ENCODE measurements at places on chromosomes 12 and 14.

DNA sequence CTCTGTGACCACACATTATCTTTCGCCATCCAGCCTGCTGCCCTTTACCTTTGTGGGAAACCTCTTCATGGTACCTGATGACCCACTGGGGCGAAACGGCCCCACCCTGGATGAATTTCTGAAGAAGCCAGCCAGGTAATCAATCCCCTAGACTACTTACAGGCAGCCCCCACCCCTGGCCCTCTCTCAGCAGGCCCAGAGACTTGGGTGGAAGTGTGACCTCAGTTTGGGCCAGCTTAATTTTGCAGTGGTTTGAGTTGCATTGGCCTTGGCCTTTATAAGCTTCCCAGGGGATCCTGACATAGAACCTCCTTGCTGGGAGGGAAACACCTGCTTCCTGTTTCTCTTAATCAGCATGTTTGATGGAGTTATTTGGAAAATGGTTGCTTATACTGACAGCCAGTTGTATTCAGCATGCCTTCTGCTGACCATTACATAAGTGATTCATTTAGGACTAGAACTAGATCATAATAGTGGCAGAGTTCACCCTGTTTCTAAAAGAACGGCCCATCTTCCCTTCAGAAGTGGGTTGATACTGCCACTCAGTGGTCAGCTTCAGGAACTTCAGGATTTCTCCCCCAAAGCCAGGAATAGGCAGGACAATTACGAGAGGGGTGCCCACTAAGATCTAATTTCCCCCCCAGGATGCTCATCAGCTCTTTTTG lies 6.1 kb downstream of the SDR39U1 start:
- peak; percentile 77 for DNase-seq

DNA sequence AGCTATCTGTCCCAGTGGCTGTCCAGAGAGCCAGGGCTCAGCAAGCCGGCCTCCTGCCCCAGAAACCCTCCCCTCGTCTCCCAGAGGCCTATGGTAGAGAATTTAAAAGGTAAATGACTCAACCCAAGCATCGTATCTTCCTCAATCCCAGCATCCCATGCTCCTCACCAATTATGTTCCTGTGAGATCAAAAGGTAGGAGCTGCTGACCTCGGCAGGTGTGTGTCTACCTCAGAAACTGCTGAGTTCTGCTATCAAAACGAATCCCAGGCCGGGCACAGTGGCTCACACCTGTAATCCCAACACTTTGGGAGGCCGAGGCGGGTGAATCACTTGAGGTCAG lies 49.3 kb downstream of the FOXN3 start:
- DNase-seq, result no peak

DNA sequence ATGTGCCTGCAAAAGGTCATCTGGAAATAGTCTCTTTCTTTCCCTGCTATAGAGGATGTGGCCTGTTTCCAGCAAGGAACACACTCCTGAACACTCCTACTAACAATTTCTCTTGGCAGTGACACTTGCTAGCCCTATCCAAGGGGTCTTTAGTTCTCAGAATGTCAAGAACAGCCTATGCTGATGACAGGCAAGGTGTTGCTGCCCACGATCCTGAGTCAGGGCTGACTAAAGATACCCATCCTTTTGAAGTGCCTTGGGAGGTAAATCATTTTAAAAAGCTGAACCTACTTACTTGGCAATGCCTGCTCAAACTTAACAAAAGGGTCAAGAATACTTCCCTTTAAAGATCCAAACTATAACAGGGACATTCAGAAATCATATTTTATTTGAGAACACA lies 1146.4 kb downstream of the VRK1 start:
- no peak for DNase-seq

DNA sequence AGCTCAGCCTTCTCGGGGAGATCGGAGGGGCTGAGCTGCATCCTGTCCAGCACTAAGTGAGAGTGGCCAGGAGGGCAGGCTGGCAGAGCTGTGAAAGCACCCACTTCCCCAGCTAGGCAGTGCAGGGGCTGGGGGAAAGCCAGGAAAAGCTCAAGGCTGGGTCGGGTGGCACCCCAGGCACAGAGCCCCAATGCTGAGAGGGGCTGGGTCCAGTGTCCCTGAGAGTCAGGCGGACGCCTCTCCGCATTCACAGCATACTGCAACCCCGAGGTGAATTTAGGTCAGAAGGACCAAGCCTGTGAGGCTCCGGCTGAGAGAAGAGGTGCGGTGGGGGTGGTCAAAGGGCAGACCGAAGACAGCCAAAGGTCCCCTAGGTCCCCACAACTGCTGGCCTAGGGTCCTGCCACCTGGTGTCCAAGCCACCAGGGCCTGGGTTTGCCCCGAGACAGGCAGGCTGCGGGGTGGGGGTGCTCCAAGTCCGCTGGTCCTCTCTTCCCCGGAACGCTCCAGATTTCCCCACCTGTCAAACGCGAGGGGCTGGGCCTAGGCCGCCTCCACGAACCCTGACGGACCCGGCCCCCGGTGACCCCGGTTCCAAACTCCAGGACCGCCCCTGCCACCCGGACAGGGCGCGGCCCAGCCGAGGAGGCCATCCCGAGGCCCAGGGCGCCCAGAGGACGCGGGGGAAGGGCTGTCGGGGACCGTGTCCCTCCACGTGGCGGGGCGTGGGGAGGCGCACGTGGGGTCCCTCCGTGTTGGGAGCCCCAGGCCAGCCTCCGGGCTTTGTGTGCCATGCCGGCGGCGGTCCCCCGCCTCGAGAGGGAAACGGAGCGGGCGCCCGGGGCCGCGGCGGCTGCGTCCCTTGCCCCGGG lies 527 bp downstream of the CAMKK2 start:
- DNase-seq, result peak; percentile 59

DNA sequence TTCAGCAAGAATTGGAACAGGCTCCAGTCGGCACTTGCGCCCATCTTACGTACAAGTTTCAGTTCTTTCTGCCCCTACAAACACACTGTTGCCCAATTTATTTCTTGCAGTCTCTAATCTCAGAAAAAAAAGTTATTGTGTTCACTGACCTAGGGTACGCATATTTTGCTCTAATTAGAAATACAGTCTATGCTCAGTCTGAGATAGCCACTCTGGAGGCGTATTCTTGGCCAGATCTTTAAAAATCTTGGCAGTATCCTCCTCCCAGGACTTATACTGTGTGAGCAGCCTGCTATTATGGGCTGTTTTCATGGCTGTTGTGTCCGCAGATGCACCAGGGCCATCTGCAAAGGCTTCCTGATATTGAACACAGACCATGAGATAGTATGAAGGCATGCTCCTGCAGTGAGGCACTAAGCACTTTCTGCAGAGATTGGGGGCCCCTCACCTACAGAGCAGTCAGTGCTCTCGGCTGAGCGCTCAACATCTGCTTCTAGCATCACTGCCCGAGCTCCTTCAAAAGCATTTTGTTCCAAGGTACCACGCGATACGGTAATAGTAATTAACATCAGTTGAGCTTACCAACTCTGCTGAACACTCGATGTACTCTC lies 57.9 kb downstream of the PPM1H start:
- no peak for DNase-seq

DNA sequence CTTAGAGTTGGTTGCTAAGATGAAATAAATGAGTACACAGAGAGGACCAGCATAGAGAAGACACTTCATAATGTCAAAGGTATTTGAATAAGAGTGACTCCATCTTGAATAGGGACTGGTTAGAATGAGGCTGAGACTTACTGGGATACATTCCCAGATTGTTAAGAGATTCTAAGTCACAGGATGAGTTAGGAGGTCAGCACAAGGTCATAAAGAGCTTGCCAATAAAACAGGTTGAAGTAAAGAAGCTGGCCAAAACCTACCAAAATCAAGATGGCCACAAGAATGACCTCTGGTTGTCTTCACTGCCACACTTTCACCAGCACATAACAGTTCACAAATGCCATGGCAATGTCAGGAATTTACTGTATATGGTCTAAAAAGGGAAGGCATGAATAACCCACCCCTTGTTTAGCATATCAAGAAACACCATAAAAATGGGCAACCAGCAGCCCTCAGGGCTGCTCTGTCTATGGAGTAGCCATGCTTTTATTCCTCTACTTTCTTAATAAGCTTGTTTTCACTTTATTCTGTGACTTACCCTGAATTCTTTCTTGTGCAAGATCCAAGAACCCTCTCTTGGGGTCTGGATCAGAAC lies 8.3 kb upstream of the SERPINA1 start:
- no peak for DNase-seq

GRCh38 chr12:57343703-57344378 lies 87.0 kb downstream of the R3HDM2 start:
- no peak for DNase-seq

DNA sequence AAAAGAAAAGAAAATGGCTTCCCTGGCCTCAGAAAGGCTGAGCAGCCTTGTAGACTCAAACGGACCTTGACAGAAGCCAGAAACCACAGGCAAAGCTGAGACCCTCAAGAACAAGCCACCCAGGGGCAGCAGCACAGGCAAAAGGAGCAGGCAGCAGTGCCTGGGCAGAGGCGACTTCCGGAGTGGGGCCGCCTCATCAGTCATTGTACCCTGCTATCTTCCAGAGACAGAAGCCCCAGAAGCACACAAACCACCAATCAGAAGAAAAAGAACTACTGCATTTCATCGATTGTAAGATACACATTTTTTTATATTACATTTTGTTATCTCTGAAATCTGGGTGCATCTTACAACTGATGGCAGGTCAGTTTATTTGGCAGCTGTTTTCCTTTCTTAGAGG lies 58.2 kb upstream of the ZFP36L1 start:
- no peak for DNase-seq

GRCh38 chr14:31596342-31597095 lies 35.3 kb downstream of the NUBPL start:
- DNase-seq, result no peak

DNA sequence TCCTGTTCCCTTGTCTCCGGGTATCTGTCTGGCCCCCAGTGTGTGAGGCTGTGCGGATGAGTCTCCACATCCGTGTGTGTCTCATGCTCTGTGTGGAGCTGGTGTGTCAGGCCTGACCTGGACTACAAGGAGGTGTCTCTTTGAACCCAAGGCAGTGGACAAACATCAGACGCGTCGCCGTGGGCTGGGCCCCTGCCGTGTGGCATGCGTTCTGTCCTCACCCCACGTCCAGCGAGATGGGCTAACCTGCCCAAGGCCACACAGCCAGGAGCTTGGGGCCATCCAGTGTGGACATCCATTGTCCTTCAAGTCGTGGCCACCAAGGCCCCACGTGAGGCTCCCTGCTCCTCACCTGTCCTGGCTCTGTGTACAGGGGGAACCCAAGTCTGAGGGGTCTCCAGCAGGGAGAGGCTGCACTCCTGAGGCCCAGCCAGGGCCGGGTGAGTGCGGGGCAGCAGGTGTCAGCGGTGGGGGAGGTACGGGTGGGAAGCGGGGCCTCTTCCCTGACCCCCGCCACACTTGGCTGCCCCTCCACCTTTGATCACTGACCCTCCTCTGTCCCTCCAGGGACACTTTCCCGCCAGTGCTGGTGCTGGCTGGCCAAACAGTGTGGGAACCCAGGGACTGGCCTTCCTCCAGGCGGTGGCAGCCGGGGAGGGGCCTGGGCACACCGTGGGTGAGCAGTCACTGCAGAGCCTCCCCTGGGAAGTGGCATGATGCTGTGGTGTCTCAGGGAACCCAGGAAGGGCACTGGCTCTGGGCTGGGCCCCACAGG lies 48.5 kb downstream of the CYP46A1 start:
- no peak for DNase-seq

DNA sequence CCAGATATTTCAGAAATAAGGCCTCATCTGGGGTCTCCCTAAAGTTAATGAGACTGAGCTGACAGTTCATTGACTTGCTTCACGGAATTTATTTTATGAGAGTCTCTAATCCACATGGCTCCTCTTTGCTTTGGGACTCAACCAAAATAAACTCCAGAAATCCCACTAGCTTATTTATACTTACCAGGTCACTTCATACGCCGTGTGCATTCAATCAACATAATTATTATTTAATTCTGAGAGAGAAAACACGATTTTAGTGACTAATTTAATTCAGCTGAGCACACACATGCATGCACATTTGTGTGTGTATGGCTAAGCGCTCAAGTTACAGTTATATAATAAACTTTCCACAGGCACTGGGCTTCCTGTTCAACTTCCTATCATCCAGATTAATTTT lies 333.4 kb upstream of the CCDC196 start:
- no peak for DNase-seq

- DNase-seq, result no peak
These were observed 24.0 kb downstream of the ARG2 start for GRCh38 chr14:67643713-67644112.

GRCh38 chr12:103571286-103571685 lies 15.8 kb upstream of the STAB2 start:
- DNase-seq, result no peak

GRCh38 chr12:118034429-118035189 lies 18.1 kb downstream of the RFC5 start:
- DNase-seq, result peak; percentile 27

DNA sequence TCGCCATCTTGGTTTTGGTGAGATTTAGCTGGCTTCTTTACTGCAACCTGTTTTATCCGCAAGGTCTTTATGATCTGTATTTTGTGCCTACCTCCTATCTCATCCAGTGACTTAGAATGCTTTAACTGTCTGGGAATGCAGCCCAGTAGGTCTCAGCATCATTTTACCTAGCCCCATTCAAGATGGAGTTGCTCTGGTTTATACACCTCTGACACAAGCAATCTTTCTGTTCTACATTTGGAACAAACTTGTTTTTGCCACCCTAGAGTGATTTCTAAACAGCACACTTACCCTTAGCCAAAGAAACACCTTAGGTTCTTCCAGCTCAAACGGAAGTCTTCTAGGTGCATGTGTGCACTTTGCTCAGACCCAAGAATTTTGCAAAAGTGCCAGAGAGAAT lies 122.3 kb downstream of the CCDC60 start:
- no peak for DNase-seq

DNA sequence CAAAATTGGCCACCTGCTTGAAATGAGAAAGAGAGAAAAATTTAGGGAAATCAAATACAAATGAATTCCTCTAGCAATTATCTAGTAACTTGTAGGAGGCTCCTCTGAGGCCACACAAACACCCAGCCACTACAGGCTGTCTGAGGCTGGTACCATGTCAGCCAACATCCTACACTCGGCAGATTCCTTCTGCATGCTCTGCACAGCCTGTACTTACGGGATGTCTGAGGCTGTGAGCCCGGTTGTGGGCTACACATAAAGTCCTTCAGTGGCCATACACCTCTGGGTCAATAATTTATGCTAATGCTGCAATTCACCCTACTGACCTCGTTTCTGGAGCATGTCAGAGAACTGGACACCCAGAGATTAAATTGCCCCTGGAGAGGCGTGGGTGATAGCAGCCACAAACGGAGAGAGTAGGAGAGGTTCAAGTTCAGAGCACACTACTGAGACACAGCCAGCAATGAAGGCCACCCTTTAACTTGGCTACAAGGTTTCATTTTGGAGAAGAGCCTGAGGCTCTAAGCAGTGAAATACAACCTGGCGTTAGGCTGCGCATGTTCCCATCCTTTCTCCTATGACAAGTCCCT lies 28.9 kb downstream of the WSCD2 start:
- no peak for DNase-seq

DNA sequence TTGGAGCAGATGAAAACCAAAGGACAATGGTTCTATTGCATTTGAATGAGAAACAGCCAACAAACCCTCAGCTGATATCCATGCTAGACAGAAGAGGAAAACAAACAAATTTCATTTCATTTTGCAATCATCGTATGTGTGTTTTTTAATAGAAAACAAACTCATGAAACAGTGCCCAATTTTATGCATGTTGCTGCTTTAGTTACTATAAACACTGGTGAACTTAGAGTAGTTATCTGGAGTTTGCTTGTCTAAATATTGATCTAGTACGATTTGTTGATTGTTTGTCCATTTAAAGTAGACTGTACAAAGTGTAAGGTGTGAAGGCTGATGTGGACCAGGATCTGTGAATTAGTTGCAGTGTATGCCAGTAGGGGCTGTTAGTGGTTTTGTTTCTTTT lies 166.6 kb downstream of the KITLG start:
- DNase-seq, result no peak

Data from NB4 (cell line).